ENCODE measurements at places on chromosomes 16 and 17.

GRCh38 chr16:85885537-85885936, 13.4 kb upstream of the IRF8 start:
- DNase-seq = no peak

DNA sequence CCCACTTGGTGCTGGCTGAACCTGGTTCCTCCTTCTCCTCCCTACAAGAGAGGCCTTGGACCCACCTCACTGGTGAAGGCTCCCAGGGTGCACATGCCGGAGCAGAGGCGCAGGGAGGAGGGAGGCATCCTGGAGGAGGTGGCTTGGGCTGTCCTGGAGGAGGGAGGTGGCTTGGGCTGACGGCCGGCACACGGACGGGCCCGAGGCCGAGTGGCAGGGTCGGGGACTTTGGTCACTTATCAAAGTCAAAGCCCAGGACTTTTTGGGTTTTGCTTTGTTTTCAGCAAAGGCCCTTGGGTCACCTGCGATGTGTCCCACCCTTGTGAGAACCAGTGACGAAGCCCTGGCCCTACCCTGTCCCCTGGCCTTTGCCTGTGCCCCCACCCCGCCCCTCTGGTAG, 28.5 kb downstream of the ENDOV start:
- DNase-seq = no peak

DNA sequence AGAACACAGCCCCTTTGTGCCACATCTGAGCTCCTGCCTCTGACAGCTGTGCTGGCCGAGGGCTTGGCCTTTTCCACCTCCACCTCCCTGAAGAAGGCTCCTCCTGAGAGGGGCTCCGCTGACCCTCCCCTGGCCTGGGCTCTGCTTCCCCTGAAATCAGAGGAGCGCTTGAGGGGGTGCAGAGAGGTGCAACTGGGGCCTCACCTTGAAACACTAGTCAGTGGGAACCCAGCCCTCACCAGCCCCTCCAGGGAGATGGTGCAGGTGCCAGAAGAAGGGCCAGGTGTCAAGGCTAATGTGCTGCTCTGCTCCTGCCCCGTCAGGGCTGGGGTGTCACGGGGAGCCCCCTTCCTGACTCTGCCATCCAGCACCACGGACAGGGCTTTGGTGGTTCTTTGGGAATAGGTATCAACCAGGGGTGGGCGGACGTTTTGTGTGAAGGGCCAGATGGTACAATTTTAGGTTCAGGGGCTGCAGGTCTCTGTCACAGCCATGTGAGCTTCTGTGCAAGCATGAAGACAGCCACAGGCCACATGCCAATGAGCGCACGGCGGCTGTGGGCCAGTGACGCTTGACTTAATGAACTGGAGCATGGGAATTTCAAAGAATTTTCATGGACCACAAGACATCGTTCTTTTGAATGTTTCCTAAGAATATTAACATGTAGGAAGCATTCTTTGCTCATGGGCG, 2.1 kb upstream of the ZG16B start:
- DNase-seq = no peak

GRCh38 chr17:69856946-69857345, 218.1 kb upstream of the KCNJ16 start:
- DNase-seq = no peak

DNA sequence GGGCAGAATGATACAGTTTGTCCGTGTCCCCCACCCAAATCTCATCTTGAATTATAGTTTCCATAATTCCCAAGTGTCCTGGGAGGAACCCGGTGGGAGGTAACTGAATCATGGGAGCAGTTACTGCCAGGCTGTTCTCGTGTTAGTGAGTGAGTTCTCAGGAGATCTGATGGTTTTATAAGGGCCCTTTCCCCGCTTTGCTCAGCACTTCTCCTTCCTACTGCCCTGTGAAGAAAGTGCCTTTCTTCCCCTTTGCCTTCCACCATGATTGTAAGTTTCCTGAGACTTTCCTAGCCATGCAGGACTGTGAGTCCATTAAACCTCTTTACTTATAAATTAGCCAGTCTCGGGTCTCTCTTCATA, 28.9 kb upstream of the SEC14L1 start:
- DNase-seq = no peak

GRCh38 chr17:34386697-34387550, 23.9 kb upstream of the CCL1 start:
- DNase-seq = no peak

GRCh38 chr17:32275060-32276042, 9.7 kb downstream of the RHBDL3 start:
- no peak for DNase-seq

DNA sequence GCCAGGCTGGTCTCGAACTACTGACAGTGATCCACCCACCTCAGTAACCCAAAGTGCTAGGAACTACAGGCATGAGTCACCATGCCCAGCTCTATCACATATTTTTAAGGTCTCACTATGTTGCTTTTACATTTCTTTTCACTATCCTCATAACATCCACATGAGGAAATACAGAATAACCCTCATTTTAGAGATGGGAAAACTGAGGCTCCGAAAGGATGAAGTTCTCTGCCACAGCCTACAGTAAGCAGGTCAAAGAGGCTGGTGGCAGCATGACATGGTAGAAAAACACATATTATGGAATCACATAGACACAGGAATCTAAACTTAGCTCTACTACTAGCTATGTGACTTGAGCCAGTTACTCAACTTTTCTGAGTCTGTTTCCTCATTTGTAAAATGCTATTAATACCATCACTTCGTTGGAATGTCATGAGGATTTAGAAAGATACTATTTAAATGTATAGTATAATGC, 32.2 kb downstream of the APPBP2 start:
- DNase-seq = no peak

DNA sequence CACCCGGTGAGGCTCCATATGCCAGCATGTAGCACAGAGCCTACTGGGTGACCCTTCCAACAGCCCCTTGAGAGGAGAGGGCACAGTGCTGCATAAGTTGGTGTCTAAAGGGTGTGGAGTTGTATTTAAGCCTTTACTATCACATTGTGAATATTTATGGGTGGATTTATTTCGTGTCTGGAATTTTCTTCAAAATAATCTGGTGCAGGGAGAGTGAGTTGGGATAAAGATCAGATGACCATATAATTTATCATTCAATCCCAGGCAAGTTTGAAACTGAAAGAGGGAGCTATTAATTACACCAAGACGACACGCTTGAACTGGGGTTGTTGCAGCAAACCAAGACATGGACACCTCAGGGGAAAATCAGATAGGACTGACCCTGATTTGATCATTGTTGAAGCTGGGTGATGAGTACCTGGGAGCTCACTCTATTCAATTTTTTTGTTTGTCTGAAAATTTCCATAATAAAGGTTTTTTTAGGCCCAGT, 42.2 kb downstream of the LDHD start:
- no peak for DNase-seq

GRCh38 chr17:79706931-79707850, 23.6 kb upstream of the ENPP7 start:
- DNase-seq = no peak

- no peak for DNase-seq
Measured at GRCh38 chr16:20441191-20441590, 10.1 kb upstream of the ACSM2A start.

- DNase-seq = no peak
Measured at GRCh38 chr17:36523113-36523512, 11.6 kb downstream of the MYO19 start.

- no peak for DNase-seq
Measured at GRCh38 chr16:75394941-75395340, 38.4 kb downstream of the CFDP1 start.

DNA sequence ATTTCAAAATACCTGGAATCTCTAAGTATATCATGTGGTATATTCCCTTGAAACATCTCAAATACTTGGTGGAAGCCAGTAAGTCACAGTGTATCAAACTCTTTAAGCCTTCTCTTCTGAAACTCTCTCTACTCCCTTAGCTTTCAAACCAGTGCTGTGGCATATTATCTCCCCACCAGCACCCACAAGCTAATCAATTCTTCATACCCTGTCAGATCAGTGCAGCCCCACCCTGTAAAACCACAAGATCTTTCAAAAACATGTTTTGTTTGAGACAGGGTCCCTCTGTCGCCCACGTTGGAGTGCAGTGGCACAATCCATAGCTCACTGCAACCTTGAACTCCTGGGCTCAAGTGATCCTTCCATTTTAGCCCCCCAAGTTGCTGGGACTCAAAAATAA, 91.6 kb upstream of the C17orf78 start:
- no peak for DNase-seq

DNA sequence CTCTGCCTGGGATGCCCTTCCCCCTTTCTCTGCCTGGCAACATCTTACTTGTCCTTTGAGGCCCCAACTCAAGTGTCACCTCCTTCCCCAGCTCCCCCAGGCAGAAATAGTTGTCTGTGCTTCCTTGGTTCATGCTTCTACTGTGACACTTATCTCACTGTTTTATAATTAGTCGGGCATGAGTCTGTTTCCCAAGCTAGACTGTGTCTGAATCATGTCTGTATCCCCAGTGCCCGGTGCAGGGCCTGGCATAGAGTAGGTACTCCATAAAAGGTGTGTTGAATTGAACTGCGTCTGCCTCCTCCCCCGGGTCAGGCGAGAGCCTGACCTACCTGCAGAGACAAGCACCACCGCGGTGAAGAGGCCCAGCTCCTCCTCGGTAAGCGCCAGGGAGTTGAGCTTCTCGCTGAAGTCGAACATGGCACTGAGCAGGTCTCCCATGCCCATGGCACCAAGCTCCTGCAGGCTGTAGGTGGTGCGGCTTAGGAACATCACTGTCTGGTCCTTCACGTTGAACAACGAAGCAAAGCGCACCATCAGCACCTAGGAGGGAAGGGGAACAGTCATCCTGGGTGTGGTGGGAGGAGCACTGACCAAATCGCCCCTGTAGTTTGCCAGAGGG, 6.7 kb downstream of the NR1D1 start:
- DNase-seq = no peak

GRCh38 chr16:2056681-2057407, 9.1 kb downstream of the TSC2 start:
- DNase-seq = no peak

- DNase-seq = no peak
Measured at GRCh38 chr16:50500171-50500874, 47.9 kb upstream of the NKD1 start.

GRCh38 chr16:66360624-66361324, 5.7 kb upstream of the CDH5 start:
- no peak for DNase-seq

GRCh38 chr17:17467016-17467415, 9.8 kb upstream of the MED9 start:
- DNase-seq = no peak

- DNase-seq = no peak
Measured at GRCh38 chr17:28406473-28406814, 432 bp upstream of the SLC46A1 start.

- no peak for DNase-seq
Measured at GRCh38 chr17:6901086-6901485, 69.6 kb upstream of the TEKT1 start.

GRCh38 chr17:7932949-7933348, 943 bp downstream of the CNTROB start:
- DNase-seq = no peak

DNA sequence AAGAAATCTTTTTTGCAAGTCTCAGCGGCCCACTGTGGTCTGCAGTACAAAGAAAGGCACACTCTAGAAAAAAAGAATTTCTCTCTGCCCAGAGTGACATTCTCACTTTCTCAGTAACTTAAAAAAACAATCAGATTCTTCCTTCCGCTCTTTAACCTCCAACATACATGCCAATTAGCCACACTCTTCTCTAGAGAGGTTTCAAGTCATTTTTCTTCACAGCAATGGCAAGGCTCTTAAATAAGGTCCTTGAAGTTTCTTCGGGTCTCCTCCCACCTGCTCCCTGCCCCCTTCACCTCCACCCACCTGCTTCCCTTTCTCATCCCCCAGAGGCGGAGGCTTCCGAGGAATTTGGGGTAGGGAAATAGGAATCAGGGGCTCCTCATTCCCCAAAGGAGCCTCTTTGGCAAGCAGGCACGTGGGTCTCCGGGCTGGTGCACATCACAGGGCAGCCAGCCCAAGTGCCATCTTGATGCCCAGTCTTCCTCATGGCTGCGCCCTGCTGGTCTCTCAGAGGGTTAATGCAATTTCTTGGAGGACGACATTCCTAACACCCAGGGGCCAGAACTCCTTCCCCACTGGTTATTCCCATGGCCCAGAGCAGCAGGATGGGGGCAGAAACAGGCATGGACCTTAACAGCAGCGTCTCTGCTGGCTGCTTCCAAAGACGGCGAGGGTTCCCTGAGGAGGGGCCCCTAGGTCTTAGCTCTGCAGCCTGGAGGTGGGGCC, 855 bp upstream of the MEOX1 start:
- no peak for DNase-seq

DNA sequence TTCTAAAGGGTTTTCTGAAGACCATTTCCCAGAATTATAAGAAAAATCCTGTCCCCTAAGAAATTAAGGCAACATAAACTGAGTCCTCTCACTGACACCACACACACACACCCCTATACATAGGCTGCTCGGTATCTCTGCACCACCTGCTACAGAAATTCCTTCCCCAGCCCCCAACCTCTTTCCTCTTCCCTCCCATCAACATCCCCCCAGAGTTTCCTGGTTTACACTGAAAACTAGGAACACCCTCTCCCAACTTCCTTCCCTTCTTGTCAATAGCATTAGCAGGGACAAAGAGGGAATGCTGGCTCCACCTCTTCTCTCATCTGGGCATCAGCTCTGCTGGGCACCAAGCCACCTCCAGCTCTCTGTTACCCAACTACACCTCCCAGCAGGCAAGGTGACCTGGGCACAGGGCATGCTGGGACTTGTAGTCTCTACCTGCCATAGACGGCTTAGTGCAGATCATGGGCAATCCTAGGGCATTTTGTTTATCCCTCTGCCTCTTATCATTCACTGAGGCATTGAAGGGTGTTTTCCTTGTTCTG, 15.7 kb downstream of the CAVIN1 start:
- peak; percentile 56 for DNase-seq

GRCh38 chr16:78607465-78607864, 508.0 kb downstream of the WWOX start:
- no peak for DNase-seq

DNA sequence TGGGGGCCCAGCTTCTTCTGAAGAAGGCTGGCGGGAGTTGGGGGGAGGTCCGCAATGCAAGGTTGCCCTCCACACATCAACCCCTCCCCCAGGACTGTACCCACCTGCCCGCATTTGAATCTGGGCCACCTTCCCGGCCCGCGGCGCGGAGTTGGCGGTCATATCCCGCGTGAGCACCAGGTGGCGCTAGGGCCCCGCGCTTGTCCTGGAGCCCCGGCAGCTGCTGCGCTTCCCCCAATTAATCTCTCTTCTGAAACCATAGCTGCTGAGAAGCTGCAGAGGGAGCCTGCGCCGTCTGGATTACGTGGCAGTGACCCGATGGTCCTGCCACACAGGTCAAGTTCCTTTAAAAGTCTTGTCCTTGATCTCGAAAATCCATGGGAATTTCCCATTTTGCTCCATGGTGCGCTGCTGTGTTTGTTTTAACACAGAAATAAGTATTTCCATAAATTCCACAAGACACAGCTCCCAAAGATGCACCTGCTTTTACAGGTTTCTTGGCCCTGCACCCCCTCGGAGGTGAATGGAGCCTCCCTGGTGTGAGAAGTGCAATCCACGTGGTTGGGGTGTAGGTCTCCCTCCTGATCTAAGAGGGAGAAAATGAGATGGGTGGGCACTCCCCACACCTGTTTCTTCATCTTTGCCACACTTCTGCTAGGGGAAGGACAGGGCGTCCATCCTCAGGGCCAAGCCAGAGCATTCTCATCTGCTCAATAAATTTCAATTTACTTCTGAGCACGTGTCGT, 22.1 kb downstream of the COX4I1 start:
- DNase-seq = peak; percentile 77
